Activated CD8-positive, alpha-beta memory T cell treated with anti-CD3 and anti-CD28 coated beads for 1 hour (primary cell): ENCODE measurements at places on chromosomes 5 and 9.

DNA sequence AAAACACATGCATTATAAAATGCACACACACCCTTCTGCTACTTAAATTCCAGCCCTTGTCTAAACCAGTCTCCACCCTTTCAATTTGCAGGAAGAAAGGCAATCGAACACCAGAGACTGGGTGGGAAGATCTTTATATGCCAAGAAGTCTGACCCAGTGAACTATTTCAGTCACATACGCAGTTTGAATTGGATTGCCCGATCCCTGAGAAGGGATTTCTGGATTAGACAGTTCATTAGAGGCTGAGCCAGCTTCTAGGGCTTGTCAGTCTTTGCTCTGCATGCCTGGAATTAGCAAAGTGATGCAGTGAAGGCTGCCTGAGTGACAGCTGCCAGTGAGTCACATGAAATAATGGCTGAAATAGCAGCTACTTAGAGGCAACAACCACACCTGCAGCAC lies 159.9 kb downstream of the PPP2R2B start:
- no peak for DNase-seq

- DNase-seq: no peak
Measured at GRCh38 chr9:94754976-94755475, 28.5 kb downstream of the AOPEP start.

DNA sequence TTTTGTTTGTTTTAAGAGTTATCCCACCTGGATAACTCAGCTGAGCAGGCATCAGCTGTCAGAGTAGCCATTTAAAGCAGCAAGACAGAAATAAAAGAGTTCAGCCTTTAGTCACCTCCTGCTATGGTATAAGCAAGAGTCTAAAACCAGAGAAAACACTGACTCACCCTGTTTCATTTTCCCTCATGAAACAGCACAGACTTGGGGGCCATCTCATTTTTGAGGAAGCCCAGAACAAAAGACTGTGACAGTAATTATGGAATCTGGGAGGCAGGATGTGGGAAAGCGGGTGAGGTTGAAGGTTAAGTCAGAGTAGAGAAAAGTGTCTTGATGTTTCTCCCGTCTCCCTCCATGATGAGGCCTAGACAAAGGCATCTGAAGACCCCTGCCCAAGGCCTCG lies 90.2 kb upstream of the FAM174A start:
- DNase-seq: no peak

DNA sequence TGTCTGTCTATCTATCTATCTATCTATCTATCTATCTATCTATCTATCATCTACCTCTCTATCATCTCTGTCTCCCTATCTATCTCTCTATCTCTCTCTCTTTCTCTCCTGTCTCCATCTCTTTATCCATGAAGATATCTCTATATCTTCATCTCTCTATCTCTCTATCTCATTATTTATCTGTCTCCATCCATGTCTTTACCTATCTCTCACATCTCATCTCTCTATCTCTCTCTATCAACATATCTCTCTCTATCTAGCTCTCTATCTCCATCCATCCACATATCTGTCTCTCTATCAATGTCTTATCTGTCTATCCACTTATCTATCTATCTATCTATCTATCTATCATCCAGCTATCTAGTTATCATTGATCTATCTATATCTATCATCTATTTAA lies 292.1 kb upstream of the IRX2 start:
- DNase-seq: no peak

DNA sequence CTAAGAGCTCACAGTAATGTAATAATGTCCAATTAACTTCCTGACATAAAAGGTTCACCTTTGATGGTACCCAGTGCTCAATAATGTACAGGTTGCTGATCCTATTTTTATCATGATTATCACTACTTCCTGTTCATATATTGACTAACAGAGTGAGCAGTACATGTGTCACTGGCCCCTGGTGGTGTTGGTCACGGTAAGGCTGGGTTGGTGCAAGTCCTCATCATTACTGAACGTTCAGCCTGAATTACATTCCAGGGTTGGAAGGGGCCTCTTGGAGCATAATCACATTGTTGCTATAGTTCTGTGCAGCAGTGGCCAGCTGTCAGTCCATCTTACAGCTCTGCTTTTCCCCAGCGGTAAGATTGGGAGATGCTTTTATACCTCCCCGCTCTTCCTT lies 24.2 kb upstream of the CKMT2 start:
- no peak for DNase-seq

- DNase-seq: no peak
Measured at GRCh38 chr9:36789886-36790285, 217.2 kb downstream of the MELK start.

GRCh38 chr5:34977934-34978613 lies 48.7 kb downstream of the DNAJC21 start:
- no peak for DNase-seq

GRCh38 chr5:17020678-17021601 lies 84.9 kb upstream of the MYO10 start:
- no peak for DNase-seq

DNA sequence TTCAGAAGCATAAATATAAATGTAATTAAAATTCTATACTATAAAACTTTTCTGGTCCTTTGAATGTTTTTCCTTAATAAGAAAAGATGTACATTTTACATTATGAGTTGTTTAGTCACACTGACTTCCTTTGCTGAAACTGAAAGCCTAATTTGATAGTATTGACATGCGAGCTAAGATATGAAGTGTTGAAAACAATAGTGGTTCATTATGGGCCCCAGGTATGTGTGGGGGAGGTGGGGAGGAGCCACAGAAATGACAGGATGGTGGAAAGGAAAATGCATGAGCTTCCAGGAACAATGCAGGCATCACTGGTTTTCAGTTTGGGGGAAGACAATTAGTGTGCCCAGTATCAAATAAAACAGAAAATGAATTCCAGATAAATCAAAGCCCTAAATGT lies 35.4 kb upstream of the RLN1 start:
- DNase-seq: no peak

GRCh38 chr9:126522612-126523356 lies 90.9 kb upstream of the LMX1B start:
- no peak for DNase-seq

DNA sequence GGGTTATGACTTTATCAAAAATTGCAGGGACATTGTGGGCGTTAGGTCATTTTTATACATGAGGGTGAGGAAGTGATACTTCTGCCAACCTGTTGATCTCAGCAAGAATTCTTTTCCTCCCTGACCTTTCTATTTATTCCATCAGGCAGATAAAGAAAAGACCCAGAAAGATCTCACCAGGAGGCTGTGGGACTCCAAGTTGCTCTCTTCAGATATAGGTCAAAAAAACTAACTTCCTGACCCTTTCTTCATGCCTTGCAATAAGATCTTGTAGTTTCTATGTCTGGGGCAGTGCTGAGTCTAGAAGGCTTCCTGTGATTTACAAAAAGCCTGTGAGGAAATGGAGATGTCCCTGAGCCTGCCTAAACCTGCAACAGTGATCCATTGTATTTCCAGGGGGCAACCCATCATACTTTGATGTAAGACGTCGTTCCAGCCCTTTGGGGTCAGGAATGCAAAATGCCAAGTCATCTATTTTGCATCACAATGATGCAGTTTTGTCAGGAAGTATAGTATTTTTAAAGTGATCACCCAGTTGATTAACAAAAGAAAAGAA lies 22.0 kb upstream of the PIK3R1 start:
- DNase-seq: no peak
